Dermis microvascular lymphatic vessel endothelial cell (primary cell): ENCODE measurements at places on chromosomes 5 and 9. TPM values are rescaled to one million over a fixed set of nuclear protein-coding genes. Genes with fewer than 3 reads are reported as not detected.

DNA sequence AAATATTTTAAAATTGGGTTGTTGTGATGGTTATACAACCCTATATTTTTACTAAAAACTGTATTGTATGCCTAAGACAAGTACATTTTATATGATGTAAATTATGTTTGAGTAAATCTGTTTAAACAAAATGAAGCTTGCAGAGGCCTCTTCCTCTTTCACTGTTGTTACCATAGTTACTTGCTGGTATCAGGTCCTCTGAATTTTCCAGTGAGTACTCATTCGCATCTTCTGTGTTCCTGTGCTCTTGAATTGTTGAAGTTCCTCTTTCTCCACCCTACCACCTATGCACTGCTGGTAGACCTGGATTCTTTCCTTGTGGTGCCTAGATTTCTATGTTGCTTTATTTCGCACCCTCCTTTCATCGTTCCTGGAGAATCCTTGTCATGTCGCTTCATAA, 938.5 kb upstream of the ACO1 start:
- DNase-seq, result no peak

- DNase-seq, result no peak
These were observed 194.7 kb downstream of the CDH9 start for GRCh38 chr5:26843677-26844076.

DNA sequence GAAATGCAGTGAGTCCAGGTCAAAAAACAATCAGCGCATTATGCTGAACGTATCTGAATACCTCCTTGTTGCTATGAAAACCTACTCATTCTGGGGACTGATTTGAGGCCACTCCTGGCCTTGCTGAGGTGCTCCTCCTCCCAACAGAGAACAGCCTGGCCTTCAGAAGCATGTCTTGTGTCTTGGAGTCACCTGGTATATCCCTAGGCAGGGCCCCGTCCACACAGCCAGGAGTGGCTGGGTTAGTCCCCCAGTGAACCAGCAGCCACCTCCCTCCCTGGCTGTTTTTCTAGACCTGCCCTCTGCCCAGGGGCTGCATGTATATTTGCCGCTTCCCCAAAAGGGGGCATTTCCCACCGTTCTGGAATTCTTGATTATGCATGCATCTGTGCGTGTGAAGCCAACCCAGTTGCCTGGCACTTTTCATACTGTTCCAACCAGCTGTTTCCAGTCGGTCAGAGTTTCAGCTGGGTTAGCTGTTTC, 99.2 kb upstream of the SPATA31C2 start:
- DNase-seq, result no peak

GRCh38 chr9:7901621-7902020, 102.0 kb upstream of the DMAC1 start:
- no peak for DNase-seq

DNA sequence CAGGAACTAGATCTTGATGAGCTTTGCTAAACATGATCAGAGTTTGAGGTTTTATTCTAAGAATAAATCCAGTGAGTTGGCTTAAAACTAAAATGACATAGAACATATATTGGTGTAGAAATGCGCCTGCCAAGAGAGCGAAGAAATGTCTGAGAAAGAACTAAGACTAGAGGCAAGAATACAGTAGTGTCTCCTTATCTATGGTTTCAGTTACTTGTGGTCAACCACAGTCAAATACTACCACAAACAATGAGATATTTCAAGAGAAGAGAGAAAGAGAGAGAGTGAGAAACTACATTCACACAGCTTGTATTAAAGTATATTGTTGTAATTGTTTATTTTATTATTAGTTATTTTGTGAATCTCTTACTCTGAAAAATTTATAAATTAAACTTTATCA, 254.4 kb upstream of the CDH10 start:
- no peak for DNase-seq

DNA sequence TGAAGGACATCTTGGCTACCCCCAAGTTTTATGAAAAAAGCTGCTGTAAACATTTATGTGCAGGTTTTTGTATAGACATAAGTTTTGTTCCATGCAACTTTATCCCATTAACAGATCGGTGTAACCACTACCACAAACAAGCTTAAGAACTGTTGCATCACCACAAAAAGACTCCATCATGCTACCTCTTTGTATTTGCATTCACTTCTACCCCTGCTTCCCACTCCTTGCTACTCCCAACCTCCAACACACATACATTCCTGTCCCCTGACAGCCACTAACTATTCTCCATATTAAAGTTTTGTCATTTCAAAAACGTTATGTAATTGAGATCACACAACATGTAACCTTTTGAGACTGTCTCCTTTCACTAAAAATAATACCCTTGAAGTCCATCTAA, 57.8 kb upstream of the LHFPL2 start:
- no peak for DNase-seq

DNA sequence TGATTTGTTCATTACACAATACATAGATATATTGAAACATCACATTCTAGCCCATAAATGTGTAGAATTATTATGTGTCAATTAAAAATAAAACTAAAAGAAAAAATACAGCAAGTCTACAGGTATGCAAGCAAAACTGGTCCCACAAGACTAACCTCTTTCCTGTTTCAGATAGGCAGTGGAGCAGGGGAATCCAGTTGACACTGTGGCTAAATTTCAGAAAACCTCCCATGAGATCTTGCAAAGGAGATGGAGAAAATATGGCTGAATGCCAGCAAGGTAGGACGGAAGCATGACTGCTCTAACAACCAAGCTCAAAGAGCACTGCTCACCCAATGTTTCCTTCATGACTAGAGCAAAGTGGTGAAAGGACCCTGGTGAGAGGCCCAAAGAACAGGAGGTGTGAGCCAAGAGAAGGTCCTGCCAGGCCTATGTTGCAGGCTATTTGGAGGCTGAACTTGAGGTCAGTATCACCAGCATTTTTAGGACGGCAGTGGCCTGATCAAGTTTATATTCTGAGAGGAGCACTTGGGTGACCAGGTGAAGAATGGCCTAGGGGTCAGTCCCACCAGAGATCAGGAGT, 1.1 kb upstream of the SH3TC2 start:
- DNase-seq, result no peak

GRCh38 chr5:148746826-148747535, 79.4 kb upstream of the ADRB2 start:
- no peak for DNase-seq

DNA sequence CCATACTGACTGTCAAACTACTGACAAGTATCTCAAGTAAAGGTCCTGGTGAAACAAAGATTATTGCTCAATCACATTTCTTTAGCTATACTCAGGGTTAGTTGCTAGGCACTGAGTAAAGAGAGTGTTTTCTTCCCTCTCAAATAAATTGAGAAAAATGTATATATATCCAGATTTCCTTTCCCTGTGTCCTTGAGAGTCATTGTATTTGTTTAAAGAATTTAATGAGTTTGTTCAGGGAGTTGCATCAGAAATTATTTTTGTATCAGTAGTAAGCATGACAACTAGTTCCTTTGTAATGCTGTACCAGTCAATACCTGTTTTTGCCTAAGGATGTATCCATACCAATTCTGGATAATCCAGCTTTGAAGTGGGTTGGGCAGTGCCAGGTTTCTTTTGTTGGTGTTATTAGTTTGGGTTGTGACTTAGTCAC, 3.2 kb upstream of the ANKHD1 start:
- DNase-seq, result no peak

GRCh38 chr9:100884518-100884917, 144.0 kb upstream of the PLPPR1 start:
- no peak for DNase-seq

- no peak for DNase-seq
These were observed 109.8 kb upstream of the NMUR2 start for GRCh38 chr5:152514827-152515397.

The GLDC gene
- total RNA-seq, result 3.4 and 11.8 TPM in 2 replicates

The SLC36A2 gene
- not detected in 2 replicates for total RNA-seq

The ZFP37 gene
- total RNA-seq, result 0.77 and 1.4 TPM in 2 replicates

The CCL27 gene
- not detected in 2 replicates for total RNA-seq

The TMEM252 gene
- 0.13 TPM in 1 of 2 replicates, not detected in the other for total RNA-seq

The NTRK2 gene
- total RNA-seq, result under 0.01 TPM in 1 of 2 replicates, not detected in the other
